ENCODE measurements at places on chromosomes 7 and 10.

- peak; percentile 45 for DNase-seq
Observed at GRCh38 chr7:15461576-15461975, 100.2 kb downstream of the AGMO start.

DNA sequence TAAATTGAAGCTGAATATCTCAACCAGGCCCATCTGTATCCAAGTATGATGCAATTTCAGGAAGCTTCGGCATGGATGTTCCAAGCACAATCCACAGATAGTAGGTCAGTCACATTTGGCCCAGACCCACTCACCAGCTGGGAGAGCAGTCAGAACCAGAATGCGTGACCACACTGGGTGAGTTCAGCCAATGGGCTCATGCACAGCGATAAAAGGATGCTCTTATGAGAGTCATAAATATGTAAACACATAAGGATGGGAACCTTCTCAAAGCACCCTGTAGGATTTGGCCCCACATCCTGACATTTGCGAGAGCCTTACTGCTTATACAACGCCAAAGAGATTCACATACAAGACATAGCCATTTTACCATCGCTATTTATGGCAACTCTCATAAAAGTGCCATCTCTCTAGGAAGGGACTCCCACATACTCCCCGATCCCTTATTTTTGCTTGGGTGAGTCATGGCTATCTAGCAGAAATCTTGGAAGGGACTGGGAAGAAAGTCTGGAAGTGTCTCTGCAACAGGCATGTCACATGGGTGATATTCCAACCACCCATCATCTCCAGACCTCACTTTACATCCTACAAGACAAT, 3.0 kb downstream of the AFAP1L2 start:
- DNase-seq, result no peak

GRCh38 chr7:10939237-10939910, 34.3 kb upstream of the PHF14 start:
- peak; percentile 63 for DNase-seq

DNA sequence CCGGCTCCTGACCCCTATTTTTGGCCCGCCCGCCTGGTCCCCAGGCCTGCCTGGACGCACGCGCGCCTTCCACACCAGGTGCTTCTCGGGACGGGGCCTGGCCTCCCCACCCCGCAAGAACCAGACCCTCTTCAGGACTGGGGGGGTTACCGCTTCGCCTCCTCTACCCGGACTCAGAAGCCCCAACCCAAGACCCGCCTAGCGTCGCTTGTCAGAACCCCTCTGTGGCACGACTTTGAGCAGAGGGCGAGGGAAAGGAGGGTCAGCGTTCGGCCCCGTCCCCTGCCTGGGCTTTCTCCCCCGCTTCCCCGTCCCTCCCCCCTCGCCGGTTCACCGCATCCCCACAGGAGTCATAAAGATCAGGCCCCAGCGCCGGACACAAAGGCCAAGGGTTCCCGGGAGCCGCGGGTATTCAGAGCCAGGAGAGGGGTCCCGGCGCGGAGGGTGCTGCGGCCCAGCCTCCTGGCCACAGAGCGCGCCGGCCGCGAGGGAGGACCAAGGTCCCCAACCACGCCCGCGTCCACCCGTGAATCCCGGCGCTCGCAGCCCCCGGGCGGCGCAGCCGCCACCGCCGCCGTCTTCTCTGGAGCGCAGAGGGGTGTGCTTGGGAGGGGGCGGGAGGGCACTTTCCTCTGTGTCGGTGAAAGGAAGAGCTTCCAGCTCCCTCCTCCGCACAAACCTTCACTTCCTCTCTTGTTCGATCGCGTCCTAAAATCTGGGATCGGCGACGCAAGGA, 351.9 kb downstream of the DNAJB6 start:
- no peak for DNase-seq

- no peak for DNase-seq
Observed at GRCh38 chr7:142556740-142557139, 192.5 kb upstream of the PRSS1 start.

DNA sequence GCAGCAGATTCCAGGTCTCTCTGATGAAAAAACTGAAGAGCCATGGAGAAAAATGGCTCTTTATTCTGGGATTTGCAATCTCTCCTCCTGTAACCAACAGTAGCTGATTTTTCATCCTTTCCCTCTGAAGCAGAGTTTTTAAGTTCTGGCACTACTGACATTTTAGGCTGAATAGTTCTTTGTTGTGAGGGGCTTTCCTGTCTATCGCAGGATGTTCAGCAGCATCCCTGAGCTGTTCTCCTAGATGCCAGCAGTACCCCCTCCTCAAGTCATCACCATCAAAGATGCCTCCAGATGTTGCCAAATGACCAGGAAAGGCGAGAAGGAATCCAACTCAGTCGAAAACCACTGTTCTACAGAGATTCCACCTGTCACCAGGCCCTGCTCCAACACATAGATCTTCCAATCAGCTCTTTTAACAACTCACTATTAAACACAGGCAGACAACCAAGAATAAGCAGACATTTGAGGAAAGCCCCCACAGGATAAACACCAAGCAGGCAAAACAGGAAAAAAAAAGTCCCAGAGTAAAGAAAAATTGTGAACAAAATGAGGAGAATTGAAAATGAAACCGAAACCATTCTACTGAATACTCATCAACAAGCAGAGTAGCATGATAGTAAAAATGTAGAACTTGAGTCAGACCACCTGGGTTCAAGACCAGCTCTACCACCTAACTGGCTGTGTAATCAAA, 124.8 kb downstream of the MPP7 start:
- DNase-seq, result no peak

DNA sequence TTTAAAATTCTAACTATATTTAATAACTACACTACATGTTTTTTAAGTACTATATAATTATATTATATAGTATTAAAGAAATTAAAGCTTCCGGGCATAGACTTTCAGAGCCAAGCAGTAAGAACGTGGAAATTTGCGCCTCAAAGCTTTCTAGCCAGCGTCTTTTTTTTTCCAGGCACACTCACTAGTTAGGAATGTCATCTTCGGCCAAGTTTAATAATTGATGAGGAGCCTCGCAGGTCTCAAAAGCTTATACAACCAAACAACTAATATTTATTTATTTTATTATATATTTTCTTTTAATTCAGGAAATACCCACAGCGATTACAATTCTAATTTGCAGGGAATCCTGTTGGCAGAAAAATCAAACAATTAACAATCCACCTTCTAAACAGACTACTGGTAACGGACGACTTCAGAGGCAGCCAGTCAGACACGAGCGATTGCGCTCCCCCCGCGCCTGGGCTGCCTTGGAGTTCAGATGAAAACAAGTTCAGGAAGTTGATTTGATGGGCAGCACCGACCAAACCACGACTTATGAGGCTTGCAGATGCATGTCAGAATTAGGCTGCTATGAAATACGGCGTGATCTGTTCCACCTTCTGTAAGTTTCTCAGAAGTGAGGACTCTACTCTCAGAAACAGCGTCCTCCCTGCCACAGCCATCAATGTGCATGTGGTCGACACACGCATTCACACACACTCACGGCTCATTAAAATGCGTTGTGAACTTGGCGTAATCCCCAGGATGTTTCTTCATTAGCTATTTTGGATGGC, 431.8 kb upstream of the MGMT start:
- no peak for DNase-seq

- no peak for DNase-seq
Observed at GRCh38 chr10:16192337-16192736, 244.5 kb upstream of the PTER start.

DNA sequence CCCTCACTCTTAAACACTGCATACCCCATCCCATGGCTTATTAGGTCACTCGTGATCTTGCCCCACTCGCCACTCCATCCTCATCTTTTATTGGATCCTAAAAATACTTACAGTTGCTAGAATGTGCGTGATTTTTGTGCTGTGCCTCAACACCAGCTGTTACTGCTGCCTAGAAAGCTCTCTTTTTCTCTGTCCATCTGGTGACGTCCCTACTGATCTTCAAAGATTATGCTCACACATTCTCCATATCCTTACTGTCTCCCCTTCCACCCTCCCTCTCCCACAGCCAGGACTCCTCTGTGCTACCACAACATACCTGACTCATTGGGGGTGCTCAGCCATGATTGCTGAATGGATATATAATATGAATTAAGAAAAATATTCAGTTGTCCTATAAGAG, 42.0 kb downstream of the CDK6 start:
- peak; percentile 32 for DNase-seq

GRCh38 chr10:120971671-120972070, 120.5 kb downstream of the WDR11 start:
- peak; percentile 87 for DNase-seq

GRCh38 chr10:4623200-4623599, 202.8 kb upstream of the AKR1E2 start:
- no peak for DNase-seq

DNA sequence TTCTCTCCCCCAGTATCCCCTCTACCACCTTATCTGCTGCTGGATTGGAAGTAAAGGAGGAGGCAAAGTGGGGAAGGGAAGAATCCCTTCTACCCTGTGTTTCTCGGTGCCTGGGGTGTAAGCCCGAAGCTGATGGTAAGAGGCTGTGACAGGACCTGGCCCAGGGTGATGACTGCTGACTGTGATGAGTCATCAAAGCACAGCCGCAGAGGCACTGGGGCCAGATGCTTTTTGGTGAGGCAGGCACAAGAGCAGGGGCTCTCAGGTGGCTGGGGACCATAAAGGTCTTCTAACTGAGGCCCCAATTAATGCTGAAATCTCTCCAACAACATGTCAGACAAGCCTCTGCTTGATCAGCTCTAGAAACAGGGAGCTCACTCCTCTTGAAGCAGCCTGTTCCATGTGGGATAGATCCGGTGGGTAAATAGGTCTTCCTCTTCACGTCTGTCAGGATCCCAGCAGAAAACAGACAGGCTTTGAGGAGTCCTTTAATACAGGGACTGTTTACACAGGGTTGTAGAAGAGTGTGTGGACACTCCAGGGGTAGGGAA, 86.1 kb upstream of the PCBD1 start:
- DNase-seq, result peak; percentile 51

GRCh38 chr10:84525120-84525806, 196.9 kb downstream of the CCSER2 start:
- no peak for DNase-seq

GRCh38 chr10:104540181-104540580, 100.9 kb upstream of the SORCS3 start:
- no peak for DNase-seq

- no peak for DNase-seq
Observed at GRCh38 chr10:118698421-118698820, 56.3 kb downstream of the CACUL1 start.

DNA sequence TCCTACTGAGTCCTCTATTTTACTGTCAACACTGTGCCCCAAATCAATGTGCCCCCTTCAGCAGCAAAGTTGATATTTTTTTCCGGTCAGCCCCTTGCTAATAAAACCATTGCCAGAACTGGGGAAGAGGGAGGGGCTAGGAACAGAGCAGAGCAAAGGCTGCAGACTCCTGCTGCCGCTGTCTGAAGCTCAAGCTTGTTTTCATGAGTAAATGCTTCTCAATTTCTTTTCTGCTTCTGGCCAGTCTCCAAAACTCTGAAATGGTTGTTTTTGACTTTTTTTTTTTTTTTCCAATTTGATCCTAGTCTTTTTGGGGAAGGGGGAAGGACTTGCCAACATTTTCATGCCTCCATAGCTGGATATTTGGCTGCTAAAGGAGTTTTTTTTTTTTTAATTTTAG, 26.7 kb upstream of the PROSER2 start:
- DNase-seq, result no peak

- no peak for DNase-seq
Observed at GRCh38 chr10:132433671-132434340, 36.8 kb downstream of the PWWP2B start.

DNA sequence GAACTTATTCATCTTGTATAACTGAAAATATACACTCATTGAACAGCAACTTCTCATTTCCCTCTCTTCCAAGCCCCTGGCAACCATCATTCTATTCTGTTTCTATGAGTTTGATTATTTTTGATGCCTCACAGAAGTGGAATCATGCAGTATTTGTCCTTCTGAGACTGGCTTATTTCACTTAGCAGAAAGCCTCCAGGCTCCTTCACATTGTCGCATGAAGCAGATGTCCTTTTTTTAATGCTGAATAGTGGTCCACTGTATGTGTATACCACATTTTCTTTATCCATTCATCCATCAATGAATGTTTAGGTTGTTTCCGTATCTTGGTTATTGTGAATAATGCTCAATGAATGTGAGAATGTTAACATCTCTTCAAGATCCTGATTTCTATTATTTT, 238.2 kb upstream of the KLF14 start:
- no peak for DNase-seq

DNA sequence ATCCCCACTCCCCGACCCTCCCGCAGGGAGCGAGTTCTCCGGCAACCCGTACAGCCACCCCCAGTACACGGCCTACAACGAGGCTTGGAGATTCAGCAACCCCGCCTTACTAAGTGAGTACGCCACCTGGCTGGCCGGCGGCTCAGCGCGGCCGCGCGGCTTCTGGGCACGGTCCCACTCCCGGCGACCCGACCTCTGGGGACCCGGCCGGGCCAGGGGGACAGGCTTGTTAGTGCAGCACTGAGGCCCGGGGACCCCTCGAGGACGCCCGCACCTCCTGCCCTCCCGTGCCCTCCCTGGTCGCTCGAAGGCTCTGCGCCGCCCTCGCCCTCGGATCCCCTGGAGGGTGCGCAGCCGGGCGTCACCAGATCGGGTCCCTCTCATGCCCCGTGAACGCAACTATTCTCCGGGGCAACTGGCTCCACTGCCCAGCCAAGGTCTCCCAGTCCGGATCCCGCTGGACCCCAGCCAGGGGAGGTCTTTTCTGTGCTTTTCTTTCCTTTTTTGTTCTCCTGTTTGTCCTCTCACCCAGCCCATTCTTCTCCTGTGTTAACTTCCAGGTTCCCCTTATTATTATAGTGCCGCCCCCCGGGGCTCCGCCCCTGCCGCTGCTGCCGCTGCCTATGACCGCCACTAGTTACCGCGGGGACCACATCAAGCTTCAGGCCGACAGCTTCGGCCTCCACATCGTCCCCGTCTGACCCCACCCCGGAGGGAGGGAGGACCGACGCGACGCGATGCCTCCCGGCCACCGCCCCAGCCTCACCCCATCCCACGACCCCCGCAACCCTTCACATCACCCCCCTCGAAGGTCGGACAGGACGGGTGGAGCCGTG, 81.8 kb downstream of the PAX2 start:
- DNase-seq, result peak; percentile 46

DNA sequence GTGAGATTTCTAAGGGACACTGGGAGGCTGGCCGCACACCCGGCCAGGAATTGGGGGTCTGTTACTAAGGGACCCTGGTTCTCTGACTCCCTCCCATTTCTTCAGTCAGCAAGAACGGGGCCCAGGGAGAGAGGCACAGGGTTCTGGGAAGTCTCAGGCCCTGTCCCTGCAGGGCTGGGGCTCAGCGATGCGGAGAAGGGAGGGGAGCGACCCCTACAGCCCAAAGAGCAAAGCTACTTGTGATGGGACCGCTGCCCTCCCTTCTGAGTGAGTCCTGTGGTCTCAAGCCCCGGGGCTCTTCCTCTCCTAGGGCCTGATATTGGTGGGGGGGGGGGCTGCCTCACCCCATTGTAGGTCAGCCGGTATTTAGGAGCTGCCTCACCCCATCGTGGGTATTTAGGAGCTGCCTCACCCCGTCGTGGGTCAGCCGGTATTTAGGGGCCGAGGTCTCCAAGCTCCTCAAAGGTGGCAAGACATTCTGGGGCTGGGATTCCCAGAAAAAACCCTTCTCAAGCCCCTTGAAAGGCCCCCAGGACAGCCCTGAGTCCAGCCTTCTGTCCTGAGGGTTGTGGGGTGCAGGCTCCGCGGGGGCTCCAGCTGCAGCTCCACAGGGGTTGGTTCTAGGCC, 16.9 kb upstream of the NKX6-2 start:
- DNase-seq, result no peak

GRCh38 chr10:94115725-94116124, 122.0 kb downstream of the PLCE1 start:
- DNase-seq, result no peak

Data from NCI-H69 (cell line).